ENCODE measurements at places on chromosomes 2 and 18.
A peak's percentile ranks its signal among the peaks of the same experiment; 100 is the strongest.

GRCh38 chr2:118061135-118061955 lies 26.9 kb upstream of the INSIG2 start:
- DNase-seq: peak; percentile 67

- no peak for DNase-seq
Observed at GRCh38 chr2:236888794-236889780, 196.6 kb upstream of the COPS8 start.

DNA sequence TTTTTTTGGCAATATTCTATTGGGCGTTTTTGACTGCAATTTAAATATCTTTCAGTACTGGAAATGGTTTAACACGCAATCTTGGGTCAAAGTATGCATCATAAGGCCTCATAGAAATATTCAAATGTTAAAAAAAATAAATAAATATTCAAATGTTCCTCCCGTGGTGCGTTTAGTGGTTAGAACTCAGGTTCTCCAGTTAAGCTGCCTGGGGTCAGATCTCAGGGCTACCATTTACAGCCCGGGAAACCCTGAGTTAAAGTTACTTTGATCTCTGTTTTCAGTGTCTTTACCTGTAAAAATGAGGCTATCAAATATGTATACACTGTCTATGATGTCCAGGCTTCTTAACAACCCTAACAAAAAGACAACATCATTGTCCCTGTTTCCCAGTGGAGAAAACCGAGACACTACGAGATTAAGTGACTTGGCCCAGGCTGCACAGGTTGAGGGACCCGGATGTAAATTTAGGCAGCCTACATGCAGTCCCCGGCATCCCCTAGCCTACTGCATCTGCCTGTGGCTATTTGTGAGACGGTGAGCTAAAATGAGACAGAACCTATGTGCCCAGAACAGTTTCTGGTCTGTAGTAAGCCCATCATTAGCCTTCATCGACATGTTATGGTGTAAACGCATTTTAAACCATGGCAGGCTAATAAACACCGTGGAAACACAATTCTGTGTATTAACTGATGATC lies 1.7 kb downstream of the FHL2 start:
- DNase-seq: peak; percentile 61

GRCh38 chr2:180601016-180601415 lies 379.4 kb upstream of the UBE2E3 start:
- no peak for DNase-seq

DNA sequence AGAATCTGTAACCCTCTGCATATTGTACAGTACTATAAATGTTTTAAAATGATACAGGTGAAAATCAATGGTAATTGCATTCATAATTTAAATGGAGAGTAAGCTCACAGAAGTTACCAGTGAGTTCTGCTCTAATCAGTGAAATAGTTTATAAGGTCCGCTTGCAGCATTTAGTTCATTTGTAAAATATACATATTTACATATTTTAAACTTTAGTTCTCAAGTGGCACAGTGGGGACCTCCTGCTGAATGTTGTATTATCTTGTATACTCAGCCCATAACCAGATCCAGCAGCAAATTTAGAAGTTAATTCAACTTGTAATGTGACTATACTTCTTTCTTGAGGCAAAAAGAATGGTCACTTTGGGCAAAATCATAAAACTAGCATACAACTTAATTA lies 41.7 kb upstream of the TBR1 start:
- no peak for DNase-seq

- DNase-seq: no peak
Observed at GRCh38 chr2:219523031-219523671, 8.9 kb downstream of the ASIC4 start.

GRCh38 chr2:66573821-66574233 lies 138.9 kb downstream of the MEIS1 start:
- DNase-seq: no peak

GRCh38 chr2:17416884-17417391 lies 101.3 kb downstream of the RAD51AP2 start:
- no peak for DNase-seq

DNA sequence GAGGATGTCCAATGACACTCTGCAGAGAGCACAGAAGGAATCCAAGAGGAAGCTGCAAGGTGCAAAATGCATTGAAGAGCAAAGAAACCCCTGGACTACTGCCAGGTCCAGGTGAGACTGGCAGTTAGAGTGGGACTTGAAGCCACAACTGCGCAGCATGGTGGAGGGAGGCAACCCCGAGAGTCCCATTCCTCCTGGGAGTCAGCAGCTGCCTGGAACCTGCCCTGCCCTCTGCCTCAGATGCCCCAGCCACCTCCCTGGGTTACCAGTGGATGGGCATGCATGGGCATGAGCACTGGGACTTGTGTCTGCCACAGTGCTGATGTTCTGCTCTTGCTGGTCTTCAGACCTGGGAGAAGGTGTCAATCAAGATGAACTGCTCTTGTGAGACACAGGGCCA lies 43.2 kb downstream of the ANKMY1 start:
- DNase-seq: peak; percentile 14

- no peak for DNase-seq
Observed at GRCh38 chr18:2027016-2027415, 544.3 kb downstream of the METTL4 start.

DNA sequence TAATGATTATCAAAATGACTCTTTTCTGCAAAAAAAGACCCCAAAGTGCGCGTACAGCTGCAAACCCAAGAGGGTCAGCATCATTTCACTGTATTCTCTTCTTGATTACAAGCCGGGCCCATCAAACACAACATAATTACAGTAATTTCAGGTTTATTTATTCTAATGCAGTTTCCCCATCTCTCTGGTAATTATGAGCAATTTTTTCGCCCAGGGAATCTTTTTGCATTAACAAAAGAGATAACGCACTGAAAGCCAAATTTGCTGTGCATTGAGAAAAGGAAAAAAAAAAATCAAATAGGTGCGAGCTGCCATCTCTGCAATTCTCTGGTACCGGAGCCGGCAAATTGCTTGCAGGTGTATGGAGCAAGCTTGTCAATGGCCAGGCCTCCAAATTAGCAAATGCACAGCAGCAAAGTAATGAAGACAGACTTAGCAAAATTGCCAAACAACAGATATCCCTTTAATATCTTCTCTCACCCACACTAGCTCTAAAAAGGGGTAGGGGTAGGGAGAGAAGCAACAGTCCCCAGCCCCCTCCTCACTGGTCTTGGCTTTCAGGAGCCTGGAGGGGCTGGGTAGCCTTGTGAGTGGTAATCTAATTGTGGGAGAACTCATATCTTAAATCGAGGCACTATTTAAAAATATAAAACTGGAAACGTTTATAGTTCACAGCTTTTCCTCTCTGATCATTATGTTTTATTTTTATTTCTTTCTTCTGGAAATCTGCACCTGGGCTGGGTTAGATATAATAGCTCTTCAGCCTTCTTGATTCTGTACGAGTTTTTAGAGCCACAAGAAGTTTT lies 6.7 kb downstream of the DLX1 start:
- DNase-seq: no peak

DNA sequence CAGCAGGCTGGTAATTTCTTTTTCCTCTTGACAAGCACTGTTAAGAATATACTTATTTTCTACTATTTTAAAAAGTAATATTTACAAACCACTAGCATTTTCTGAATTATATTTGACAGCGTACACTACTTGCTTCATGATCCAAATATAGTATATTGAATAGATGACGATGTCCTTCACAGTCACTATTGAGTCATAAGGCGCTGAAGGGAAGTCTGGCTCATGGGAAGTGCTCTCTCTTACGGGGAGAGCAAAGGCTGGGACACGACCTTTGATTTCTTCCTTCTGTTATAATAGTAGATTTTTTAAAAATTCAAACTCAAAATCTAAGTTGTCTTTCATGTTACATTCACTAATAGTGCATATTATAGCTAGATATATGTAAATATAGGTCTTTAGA lies 357.1 kb downstream of the SOCS6 start:
- DNase-seq: no peak

- no peak for DNase-seq
Observed at GRCh38 chr2:195683174-195683573, 26.1 kb downstream of the SLC39A10 start.

GRCh38 chr2:41922177-41922576 lies 125.6 kb upstream of the PKDCC start:
- no peak for DNase-seq

- DNase-seq: no peak
Observed at GRCh38 chr2:7795778-7796563, 878.8 kb downstream of the RNF144A start.

GRCh38 chr2:213238753-213239495 lies 45.3 kb upstream of the SPAG16 start:
- peak; percentile 56 for DNase-seq

DNA sequence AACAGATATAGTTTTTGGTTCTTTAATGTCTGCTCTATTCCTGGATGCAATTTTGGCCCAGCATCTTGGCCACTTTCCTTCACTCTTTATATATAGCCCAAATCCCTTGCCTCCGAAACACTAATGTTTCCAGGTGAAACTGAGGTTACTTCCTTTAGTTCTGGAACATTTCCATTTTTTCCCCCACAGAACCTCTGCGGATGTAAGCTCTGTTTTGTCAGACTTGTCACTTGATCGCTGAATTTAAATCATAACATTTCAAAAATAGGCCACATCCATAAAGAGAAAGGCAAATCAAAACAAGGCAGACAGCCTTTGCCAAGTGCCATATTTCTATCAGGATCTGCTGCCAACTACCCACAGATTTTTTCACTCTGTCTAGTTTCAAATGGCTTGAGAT lies 115.1 kb downstream of the ANKRD44 start:
- DNase-seq: no peak

DNA sequence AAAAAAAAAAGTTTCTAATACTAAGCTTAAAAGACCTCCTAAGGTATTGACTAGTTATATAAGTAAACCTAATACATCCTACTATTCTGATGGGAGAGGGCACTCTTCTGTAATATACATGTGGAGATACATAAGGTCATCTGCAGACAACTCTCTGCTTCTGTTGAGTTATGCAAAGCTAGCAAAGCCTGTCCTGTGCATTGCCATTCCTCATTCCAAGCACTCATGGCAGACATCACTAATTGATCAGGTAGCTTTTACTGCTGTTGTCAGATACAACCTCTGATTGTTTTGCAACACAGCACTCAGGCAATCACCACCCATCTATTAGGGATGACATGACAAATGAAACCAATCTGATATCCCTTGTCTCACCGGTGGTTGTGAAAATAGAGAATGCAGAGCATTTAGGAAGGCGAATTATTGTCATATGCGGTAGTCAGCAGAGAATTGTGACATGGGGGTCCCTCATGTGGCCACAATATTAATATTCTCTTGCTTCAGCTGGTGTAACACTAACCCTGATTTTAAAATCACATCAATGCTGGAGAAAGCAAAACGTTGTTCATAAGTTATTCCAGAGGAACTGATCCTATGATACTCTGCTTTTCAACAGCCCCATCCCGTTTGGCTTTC lies 416.5 kb upstream of the GYPC start:
- DNase-seq: no peak

GRCh38 chr18:48621240-48621639 lies 82.4 kb downstream of the CTIF start:
- no peak for DNase-seq

DNA sequence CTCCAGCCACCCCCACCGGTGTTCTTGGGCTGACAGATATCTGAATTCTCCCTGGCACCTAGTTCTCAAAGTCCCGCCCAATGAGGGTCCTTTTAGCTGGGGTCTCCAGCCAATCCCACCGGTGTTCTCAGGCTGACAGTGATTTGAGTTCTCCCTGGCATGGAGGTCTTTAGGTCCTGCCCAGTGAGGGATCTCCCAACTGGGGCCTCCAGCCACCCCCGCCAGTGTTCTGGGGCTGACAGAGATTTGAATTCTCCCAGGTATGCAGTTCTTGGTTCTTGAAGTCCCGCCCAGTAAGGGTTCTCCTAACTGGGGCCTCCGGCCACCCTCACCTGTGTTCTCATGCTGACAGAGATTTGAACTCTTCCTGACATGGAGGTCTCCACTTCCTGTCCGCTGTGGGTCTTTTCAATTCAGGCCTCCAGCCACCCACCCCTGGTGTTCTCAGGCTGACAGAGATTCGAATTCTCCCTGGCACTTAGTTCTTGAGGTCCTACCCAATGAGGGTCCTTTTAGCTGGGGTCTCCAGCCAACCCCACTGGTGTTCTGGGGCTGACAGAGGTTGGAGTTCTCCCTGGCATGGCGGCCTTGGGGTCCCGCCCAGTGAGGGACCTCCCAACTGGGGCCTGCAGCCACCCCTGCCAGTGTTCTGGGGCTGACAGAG lies 154.6 kb downstream of the ANKRD36 start:
- DNase-seq: peak; percentile 0

- no peak for DNase-seq
Observed at GRCh38 chr2:36750101-36750500, 53.6 kb downstream of the VIT start.

GRCh38 chr2:68784915-68785314 lies 50.3 kb downstream of the ARHGAP25 start:
- DNase-seq: no peak

DNA sequence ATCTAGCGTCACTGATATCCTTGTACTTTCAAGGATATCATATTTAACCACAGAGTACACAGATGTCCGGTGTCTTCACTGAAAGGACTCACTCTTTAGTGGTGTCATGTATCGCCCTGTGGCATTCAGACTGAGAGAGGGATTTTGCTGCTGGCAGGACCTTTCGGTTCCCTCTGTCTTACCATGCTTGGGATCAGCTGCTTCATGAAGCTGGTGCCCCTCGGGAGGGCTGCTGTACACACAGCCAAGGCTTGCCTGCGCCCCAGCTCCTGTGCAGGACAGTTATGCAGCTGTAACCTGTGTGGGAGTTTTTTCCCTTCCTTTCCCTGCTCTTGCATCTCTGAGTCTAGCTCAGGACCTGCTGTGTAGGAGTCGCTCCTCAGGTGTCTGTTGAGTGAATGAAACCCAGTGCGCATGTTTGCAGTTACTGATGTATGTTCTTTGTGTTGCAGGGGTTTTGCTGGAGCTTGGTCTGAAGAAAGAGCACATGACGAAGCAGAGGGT lies 64.4 kb downstream of the GREB1 start:
- no peak for DNase-seq

DNA sequence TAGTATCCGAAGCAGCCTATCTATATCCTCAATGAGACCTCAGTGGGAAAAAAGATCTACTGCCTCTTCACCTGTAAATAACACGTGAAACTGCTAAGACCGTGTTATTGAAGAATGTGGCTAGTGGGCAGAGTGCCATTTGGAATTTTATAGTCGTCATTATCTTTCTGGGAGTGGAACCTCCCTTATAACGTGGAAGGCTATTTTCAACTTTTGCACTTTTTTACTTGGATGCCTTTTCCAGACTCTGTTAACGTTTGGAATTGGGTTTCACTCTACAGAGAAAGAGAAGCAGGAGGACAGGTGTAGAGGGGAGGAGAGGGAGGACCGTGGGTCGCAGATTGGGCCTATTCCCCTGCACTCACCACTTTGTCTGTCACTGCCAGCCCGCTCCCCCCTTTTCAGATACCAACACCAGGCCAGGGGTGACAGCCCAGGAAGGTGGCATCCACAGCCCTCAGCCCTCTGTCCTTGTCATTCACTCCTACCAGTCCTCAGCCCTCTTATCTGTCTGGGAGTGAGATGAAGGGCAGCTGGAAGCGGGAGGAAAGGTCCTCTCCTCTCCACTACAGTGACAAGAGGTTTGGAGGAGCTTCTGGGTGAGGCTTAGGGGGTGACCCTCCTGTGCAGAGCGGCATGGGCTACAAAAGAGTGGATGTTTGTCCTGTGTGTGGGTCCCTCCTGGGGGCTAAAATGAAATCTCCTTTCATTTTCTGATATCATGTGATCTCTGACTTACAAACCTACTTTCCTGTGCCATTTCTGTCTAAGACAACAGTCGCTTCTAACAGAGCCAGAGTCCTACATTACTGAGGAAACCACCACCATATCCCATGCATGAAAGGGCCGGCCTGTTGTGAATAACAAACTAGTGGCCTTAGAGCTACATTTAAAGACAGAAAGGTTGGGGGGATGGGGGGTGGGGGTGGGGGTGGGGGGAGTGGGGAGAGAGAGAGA lies 23.9 kb upstream of the CEP68 start:
- peak; percentile 29 for DNase-seq

All from HT-29 (cell line).